ENCODE measurements at places on chromosomes 4 and X. TPM values are rescaled to one million over a fixed set of nuclear protein-coding genes. Genes with fewer than 3 reads are reported as not detected.

- DNase-seq: no peak
Observed at GRCh38 chr4:153549405-153549804, 83.2 kb downstream of the TMEM131L start.

DNA sequence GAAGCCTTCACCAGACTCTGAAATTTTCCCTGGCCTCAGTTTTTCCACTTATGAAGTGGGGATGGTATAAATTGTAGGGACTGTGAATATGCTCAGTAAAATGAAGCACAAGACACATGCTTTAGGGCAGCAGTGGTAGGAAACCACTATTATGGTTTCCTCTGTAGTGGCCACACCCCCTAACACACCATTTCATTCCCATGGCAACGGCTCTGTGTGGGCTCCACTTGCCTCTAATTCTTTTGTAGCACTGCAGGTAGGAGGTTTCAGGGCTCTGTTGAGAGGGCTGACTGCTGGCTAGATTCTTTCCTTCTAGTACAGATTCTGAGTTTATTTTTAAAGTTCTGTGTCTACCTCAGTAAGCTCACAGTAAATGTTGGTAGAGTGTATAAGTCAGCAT, 3.5 kb upstream of the VMA21 start:
- DNase-seq: no peak

GRCh38 chr4:153748378-153748777, 11.4 kb downstream of the RNF175 start:
- no peak for DNase-seq

DNA sequence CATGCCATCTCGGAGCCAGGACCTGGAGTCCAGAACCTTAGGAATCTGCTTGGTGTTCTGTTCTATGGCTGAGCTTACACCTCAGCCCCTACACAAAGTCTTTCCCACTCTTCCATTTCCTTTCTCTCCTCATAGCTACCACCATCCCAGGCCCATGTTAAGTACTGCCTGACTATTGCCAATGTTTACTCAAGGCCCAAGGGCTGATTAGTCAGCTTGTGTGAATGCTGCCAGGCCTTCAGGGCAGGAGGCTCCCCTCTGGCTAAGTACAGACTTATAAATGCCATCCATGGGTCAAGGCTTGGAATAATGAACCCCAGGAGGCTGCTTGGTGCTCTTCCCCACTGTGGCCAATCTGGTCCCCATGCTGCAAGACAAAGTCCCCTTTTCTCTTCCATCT, 411.6 kb upstream of the MAGEB18 start:
- DNase-seq: no peak

DNA sequence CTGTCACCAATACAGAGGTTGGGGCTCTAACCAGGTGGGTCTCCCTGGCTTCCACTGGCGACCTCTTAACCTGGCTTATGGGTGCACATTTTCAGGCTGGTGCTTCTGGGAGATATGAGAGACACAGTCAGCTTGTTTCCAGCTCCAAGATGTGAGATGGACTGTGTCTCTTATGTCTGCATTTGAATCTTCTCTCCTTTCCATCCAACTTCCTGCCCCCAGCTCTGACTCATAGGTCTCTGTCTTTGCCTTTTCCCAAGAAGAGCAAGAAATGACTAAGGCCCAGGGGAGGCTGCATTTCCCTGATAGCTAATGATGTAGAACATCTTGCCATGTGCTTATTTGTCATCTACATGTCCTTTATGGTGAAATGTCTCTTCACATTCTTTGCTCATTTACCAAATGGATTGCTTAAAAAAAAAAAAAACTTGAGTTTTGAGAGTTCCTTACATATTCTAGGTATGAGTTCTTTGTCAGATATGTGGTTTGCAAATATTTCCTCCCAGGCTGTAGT, 3.2 kb upstream of the UXT start:
- no peak for DNase-seq

- DNase-seq: no peak
Observed at GRCh38 chrX:105191878-105192277, 28.6 kb downstream of the TEX13A start.

GRCh38 chrX:1009771-1010170, 202.7 kb downstream of the CRLF2 start:
- DNase-seq: no peak

GRCh38 chr4:112210777-112211176, 20.8 kb upstream of the AP1AR start:
- DNase-seq: no peak

GRCh38 chr4:74146581-74147129, 11.3 kb upstream of the MTHFD2L start:
- no peak for DNase-seq

GRCh38 chrX:120297923-120298322, 13.3 kb downstream of the TMEM255A start:
- DNase-seq: no peak

- DNase-seq: no peak
Observed at GRCh38 chrX:118345045-118345463, 852 bp upstream of the WDR44 start.

- no peak for DNase-seq
Observed at GRCh38 chr4:136831553-136831952, 700.7 kb downstream of the PCDH18 start.

DNA sequence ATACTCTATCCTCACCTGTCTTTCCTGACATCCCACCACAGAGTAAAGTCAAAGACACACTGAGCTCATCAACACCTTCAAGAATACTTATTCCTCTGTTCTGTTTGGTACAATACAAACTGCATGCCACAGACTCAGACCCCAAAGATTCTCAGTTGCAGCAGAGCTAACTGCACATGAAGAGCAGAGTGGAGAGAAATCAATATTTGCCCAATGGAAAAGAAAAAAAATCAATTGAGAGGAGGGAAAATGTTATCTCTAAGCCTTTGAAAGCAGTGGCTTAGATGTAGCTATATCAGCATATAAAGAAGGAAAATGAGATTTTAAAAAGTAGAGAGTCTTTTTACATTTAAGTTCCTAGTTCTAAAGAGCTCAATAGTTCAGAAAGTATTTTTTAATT, 180.2 kb downstream of the NWD2 start:
- DNase-seq: no peak

- no peak for DNase-seq
Observed at GRCh38 chrX:153845195-153845594, 14.9 kb upstream of the PDZD4 start.

DNA sequence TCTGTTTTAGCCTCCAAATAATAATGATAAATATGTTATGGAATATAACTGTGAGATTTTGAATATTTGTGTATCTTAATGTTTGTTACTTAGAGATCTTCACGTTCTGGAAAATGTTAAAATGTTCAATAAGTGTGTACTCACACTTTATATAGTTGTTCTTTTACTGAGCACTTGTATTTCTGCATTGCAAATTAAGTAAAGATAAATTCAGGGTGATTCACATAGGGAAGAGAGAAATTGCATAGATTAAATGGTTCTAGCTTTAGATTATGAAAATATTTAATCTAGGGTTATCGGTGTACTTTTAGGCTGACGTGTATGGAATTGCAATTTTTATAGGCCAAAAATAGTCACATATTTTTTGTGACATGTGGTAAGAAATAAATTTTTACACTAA, 148.6 kb downstream of the ARHGAP10 start:
- DNase-seq: no peak

XAGE2 gene
- total RNA-seq: not detected

ARAP2 gene
- total RNA-seq: 138 TPM

SOX3 gene
- not detected for total RNA-seq

ZNF718 gene
- total RNA-seq: 14.7 TPM

GPAT3 gene
- total RNA-seq: 21.0 TPM

LRBA gene
- 51.5 TPM for total RNA-seq

Data from omental fat pad (tissue), 4 donors.